ENCODE measurements at places on chromosomes 5 and 9.

- no peak for DNase-seq
Measured at GRCh38 chr5:60494635-60495034, 205.3 kb downstream of the DEPDC1B start.

DNA sequence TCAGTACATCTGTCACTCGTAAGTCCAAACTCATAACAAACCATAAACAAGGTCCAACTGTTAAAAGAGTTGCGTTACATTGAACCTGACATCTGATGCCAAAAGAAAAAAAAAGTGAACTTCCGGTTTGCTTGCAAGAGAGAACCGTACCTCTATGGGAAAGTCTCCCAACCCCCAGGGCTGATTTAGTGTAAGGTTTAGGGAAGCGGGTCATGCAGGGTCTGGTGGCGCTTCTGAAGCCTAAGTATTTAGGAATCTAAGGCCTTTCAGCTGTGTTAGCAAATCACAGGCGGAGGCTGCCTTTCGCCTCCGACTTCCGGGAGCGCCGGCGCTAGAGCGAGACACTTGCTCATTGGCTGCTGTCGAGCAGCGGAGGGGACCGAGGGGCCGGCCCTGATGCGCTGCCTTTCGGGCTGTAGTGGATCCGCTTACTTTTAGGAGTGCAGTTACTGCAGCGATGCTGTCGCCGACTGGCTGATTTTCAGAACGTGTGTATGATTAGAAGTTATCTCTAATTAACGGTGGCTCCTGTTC lies 12.0 kb upstream of the GNPDA1 start:
- DNase-seq, result peak; percentile 73

- DNase-seq, result no peak
Measured at GRCh38 chr9:8486095-8486494, 686.5 kb upstream of the DMAC1 start.

GRCh38 chr5:30401479-30402058 lies 791.9 kb upstream of the CDH6 start:
- no peak for DNase-seq

- DNase-seq, result no peak
Measured at GRCh38 chr9:38362852-38363588, 29.5 kb upstream of the ALDH1B1 start.

- no peak for DNase-seq
Measured at GRCh38 chr9:85484235-85484634, 257.5 kb downstream of the AGTPBP1 start.

- DNase-seq, result no peak
Measured at GRCh38 chr9:136316896-136317676, 10.3 kb upstream of the GPSM1 start.

GRCh38 chr9:85527331-85528020 lies 214.3 kb downstream of the AGTPBP1 start:
- DNase-seq, result no peak

DNA sequence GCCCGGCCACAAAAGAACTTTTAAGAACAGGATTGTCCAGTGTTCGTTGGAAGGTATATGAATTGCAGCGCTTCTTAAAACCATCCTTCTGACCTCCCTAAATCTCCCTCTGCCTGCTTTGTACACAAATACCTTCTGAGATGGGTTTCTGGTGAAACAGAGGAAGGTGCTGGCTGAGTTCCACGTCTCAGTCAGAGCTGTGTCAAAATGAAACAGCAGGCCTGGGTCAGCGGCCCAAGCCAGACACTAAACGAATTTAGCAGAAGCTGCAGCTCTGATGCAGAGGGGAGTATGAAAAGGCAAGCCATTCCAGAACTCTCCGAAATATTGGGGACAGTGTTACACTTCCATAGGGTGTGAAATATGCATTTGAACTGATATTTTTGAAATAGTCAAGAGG lies 37.8 kb upstream of the CRB2 start:
- DNase-seq, result no peak

GRCh38 chr5:74938250-74938933 lies 72.2 kb upstream of the FAM169A start:
- DNase-seq, result no peak

GRCh38 chr5:60445921-60446320 lies 254.0 kb downstream of the DEPDC1B start:
- no peak for DNase-seq

GRCh38 chr5:133196441-133197085 lies 144.8 kb downstream of the HSPA4 start:
- no peak for DNase-seq

- no peak for DNase-seq
Measured at GRCh38 chr9:115469841-115470240, 351.9 kb upstream of the TNC start.

GRCh38 chr5:135012033-135012588 lies 21.9 kb downstream of the PITX1 start:
- no peak for DNase-seq
